Sciatic nerve (tissue), 2 donors: ENCODE measurements at places on chromosomes 4 and X. TPM values are rescaled to one million over a fixed set of nuclear protein-coding genes. Genes with fewer than 3 reads are reported as not detected.

The CFAP47 gene
- 0.18 TPM for total RNA-seq

- no peak for DNase-seq
Observed at GRCh38 chr4:82648356-82648755, 86.6 kb upstream of the TMEM150C start.

GRCh38 chr4:114273238-114273637, 293.8 kb upstream of the ARSJ start:
- DNase-seq, result no peak

DNA sequence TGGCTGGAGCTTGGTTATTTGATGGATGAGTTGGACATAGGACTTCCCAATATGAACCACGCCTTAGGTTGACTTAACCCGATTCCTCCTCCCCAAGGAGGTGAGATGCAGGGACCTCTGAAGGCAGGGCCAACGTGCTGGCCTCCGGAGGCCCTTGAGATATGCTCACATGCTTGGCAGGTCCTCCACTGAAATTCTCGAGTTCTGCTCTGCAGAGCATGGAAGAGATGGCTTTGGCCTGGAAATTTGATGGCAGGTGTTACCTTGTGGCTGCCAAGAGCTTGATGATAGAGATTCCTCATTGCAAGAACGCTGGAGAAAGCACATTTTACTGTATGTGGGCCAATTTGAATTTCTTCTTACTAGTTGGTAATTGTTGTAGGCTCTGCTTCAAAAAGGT, 117.4 kb upstream of the LIMCH1 start:
- DNase-seq, result no peak

The TMEM164 gene
- 12.8 TPM for total RNA-seq

- DNase-seq, result no peak
Observed at GRCh38 chrX:39152106-39152649, 350.9 kb downstream of the MID1IP1 start.

GRCh38 chr4:118398226-118399090, 45.7 kb upstream of the PRSS12 start:
- DNase-seq, result no peak

DNA sequence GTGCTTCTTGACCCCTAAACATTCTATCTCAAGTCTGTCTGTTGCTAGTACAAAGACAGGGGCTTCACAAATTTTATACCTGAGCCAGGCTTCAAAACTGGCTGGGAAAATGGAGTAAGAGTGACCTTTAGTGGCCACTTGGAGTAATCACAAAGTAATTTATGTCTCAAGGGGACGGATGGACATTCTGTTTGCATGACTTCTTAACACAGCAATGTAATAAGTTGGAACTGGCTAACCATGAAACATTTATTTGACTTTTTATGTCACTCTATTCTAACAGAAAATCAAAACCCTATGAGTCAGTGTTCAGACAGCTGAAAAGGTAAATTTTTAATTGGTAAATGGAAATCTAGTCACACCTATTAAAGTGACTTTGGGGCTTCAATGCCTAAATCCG, 600.6 kb downstream of the ANKRD50 start:
- no peak for DNase-seq

The RAB9A gene
- total RNA-seq, result 27.2 TPM
